Left lung (tissue), 14 donors: ENCODE measurements at places on chromosomes 16 and 17. TPM values are rescaled to one million over a fixed set of nuclear protein-coding genes. Genes with fewer than 3 reads are reported as not detected.

DNA sequence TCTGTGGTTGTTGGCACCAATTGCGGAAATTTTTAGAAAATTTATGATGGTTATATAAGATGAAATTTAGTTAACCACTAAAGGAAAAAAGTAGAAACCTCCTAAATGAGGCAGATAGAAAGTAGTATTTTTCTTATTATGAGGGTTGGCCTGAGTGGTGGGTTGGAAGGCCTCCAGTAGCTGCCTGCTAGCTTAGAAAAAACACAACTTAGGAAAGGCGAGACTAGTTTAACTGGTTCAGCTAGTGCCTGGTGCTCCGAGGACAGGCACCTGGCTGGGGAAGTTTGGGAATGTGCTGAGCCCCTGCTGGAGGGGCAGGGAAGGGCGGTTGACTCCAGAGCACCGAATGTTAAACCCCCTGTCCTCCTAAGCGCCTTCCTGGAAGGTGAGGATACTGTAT, 19.9 kb downstream of the LDHD start:
- peak overlapping the region; percentile 54 for H3K27ac ChIP-seq
- no peaks in the 10 kb centered on the region for H3K27me3 ChIP-seq
- peak; percentile 71 for DNase-seq
- H3K4me1 ChIP-seq, result peaks cover 42% of the 10 kb centered on the region

- no peak overlapping the region for H3K27ac ChIP-seq
- DNase-seq, result no peak
- no peaks in the 10 kb centered on the region for H3K36me3 ChIP-seq
- no peak overlapping the region for H3K4me3 ChIP-seq
- no peaks in the 10 kb centered on the region for H3K4me1 ChIP-seq
These were observed 106.3 kb upstream of the SIAH1 start for GRCh38 chr16:48491517-48491916.

DNA sequence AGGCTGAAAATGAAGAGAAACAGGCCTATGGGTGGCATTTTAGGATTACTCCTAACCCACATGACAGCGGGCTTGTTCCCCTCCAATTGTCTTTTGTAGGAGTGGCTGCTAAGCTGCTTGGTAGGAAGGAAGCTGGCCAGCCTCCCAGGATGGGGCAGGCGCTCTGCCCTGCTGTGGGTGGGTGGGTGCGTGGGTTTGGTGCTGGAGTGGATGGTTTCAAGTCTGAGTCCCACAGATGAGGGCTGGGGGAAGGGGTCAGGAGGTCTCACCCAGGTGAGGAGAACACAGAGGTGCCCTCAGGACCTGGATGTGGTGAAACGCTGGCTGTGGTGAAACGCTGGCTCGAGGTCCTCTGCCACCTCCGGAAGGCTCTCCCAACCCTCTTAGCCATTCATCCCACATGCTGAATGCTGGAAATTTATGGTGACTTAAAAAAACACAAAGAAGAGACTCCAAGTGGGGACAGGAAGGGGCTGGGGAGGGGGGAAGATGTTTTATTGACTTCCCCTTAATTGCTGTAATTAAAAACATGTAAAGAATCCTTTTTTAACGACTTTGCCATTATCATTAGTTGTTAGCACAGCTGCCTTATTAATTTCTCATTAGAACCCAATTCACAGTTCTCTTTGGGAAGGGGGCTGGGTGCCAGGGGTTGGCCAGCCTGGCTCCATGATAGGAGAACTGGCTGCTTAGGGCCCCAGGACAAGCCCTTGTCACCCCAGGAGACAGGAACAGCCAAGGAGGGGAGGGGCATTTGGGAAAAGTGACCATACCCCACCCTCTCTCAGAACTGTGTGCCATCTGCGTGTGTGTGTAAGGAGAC, 153.5 kb upstream of the CDC42EP4 start:
- no peak overlapping the region for H3K27ac ChIP-seq
- no peak overlapping the region for H3K4me3 ChIP-seq
- H3K27me3 ChIP-seq, result no peaks in the 10 kb centered on the region
- H3K4me1 ChIP-seq, result no peaks in the 10 kb centered on the region
- no peaks in the 10 kb centered on the region for H3K36me3 ChIP-seq

GRCh38 chr17:40915199-40915661, 22.2 kb downstream of the KRT23 start:
- no peaks in the 10 kb centered on the region for H3K27me3 ChIP-seq
- DNase-seq, result no peak
- peak overlapping the region; percentile 71 for H3K27ac ChIP-seq

DNA sequence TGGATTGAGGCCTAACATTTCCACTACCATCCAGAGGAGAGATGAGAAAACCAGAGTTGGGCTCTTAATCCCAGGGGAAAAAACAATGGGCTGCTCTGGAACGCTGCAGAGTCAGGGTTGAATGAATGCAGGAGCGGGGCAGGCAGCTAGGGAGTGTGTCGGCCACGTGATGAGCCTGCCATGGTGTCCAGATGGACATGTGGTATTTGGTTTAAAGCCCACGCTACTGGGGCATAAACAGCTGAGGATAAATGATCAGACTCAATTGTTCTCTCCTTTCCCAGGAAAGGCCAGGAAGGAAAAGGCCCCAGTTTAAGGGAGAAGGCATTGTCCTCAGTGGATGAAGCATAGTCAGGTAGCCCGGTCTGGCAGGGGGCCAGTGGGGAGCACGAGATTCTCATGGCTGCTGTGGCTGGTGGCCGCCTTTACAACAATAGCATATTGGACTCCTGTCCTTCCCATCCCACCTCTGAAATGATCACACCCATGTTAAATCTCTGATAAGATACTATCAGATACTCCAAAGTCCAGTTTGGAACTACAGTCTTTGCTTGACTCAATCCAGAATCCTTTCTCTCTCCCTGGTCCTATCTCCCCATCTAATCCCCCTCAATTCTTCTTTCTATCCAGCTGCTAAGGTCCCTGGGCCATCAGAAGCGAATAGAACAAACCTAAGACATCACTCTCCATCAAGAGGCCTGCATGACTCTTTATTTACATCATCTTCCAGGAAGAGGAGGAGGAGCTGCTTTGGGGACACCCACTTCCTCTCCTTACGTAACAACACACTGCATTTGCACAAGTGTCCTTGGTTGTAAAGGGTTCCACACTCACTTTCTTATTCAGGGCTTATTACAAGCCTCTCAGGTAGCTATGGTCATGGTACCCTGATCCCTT, 20.4 kb downstream of the CA4 start:
- no peaks in the 10 kb centered on the region for H3K36me3 ChIP-seq
- H3K4me1 ChIP-seq, result no peaks in the 10 kb centered on the region
- no peak overlapping the region for H3K4me3 ChIP-seq
- H3K27me3 ChIP-seq, result no peaks in the 10 kb centered on the region

DNA sequence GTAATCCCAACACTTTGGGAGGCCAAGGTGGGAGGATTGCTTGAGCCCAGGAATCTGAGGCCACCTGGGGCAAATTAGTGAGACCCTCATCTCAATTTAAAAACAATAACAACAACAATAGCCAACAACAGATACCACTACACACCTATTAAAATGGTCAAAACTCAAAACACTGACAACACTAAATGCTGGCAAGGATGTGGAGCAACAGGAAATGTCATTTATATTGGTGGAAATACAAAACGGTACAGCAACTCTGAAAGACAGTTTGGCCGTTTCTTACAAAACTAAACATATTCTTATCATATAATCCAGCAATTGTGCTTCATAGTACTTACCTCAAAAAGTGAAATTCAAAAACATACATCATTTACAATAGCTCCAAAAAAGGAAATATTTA, 57.7 kb downstream of the DNAH3 start:
- H3K27me3 ChIP-seq, result peaks cover 1% of the 10 kb centered on the region
- no peak for DNase-seq
- no peak overlapping the region for H3K4me3 ChIP-seq
- no peaks in the 10 kb centered on the region for H3K4me1 ChIP-seq
- H3K27ac ChIP-seq, result no peak overlapping the region
- H3K36me3 ChIP-seq, result no peaks in the 10 kb centered on the region

GRCh38 chr17:17493986-17494466, 2.2 kb downstream of the RASD1 start:
- DNase-seq, result no peak
- H3K27ac ChIP-seq, result no peak overlapping the region
- H3K4me1 ChIP-seq, result peaks cover 34% of the 10 kb centered on the region

- H3K36me3 ChIP-seq, result no peaks in the 10 kb centered on the region
- no peak for DNase-seq
- no peak overlapping the region for H3K4me3 ChIP-seq
- H3K4me1 ChIP-seq, result no peaks in the 10 kb centered on the region
- H3K27me3 ChIP-seq, result no peaks in the 10 kb centered on the region
These were observed 40.9 kb downstream of the RMI2 start for GRCh38 chr16:11386054-11386680.

GRCh38 chr17:1899403-1900000, 69.7 kb downstream of the RPA1 start:
- H3K27ac ChIP-seq, result no peak overlapping the region
- no peaks in the 10 kb centered on the region for H3K36me3 ChIP-seq
- no peak overlapping the region for H3K4me3 ChIP-seq
- DNase-seq, result no peak
- no peaks in the 10 kb centered on the region for H3K4me1 ChIP-seq

DNA sequence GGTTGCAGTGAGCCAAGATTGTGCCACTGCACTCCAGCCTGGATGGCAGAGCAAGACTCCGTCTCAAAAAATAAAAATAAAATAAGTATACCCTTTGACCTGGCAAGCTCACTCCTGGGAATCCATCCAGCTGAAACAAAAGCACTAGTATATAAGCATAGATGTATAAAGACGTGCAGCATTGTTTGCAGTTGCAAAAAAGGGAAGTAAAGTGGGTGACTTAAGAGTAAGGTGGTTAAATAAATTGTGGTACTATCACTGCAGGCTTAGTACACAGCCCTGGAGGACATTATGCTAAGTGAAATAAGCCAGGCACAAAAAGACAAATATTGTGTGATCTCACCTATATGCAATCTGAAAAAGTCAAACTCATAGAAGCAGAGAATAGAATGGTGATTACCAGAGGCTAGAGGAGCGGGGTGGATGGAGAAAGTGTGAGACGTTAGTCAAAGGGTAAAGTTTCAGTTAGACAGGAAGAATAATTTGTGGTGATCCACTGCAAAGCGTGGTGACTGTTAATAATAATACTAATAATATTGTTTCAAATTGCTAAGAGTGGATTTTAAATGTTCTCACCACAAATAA, 113.0 kb downstream of the MYO1D start:
- no peak for DNase-seq
- H3K27me3 ChIP-seq, result no peaks in the 10 kb centered on the region
- H3K4me3 ChIP-seq, result no peak overlapping the region
- no peaks in the 10 kb centered on the region for H3K36me3 ChIP-seq
- H3K27ac ChIP-seq, result no peak overlapping the region

The PMFBP1 gene
- total RNA-seq, result 0.47 TPM

The MAF gene
- 52.2 TPM for total RNA-seq

The ASIC2 gene
- 0.09 TPM for total RNA-seq

The EFNB3 gene
- 1.2 TPM for total RNA-seq

The GID4 gene
- total RNA-seq, result 8.8 TPM

The SBK1 gene
- total RNA-seq, result 2.8 TPM

The KRT222 gene
- total RNA-seq, result not detected

The CCL5 gene
- 5.3 TPM for total RNA-seq

The GJC1 gene
- 18.8 TPM for total RNA-seq

The PRAC2 gene
- not detected for total RNA-seq
